H9 (cell line): ENCODE measurements at places on chromosomes 5 and 9.

DNA sequence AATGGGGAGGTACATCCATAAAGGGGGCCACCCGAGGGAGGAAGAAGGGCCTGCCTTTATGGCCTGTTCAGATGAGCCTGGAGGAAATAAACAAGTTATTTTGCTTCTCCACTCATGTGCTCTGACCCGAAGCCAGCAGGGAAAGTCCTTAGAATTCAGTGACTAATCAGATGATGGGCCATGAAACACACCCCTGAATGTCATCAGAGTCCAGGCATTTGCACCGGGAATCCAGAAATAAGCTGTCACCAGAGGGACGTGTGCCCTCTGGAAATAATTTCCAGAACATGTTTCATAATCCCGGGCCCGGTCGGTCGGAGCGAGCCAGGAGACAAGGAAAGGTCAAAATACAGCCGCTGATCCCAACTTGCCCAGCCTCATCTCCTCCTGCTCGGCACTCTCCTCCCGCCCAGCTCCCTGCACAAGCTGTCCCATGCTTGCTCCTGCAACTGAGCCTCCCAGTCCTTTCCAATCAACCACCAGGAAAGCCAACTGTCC is 73.6 kb upstream of the ZNF622 start:
- no peak for DNase-seq

DNA sequence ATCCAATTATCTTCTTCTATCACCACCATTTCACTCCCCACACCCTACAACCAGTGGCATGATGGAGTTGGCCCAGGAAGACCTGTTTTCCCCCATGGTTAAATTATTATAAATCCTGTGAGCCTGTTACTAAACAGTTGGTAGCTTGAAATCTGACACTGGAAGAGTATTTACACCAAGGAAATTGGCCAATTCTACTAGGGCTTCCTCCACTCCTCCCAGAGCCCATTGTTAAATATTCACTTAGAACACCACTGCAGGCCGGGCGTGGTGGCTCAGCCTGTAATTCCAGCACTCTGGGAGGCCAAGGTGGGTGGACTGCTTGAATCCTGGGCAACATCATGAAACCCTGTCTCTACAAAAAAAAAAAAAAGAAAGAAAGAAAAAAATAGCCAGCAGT is 32.4 kb upstream of the CKS2 start:
- DNase-seq: no peak

DNA sequence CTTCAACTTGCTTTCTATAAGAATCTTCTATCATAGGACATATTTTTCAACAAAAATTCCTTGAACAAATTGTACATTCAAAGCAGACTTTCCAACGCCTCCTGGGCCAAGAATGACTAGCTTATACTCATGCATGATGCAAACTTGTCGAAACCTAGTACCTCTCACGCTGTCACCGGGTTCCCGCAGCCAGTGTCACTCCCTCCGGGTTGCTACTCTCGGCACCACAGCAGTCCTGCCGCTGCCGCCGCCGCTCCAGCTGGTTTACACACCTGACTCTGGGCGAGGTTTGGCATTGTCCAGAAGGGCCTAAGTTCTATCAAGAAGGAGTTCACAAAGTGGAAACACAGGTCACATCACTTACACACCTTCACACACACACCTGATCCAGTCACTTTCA is 244.4 kb downstream of the ADAMTSL1 start:
- no peak for DNase-seq

GRCh38 chr5:113117543-113118115 is 141.0 kb downstream of the DCP2 start:
- no peak for DNase-seq

DNA sequence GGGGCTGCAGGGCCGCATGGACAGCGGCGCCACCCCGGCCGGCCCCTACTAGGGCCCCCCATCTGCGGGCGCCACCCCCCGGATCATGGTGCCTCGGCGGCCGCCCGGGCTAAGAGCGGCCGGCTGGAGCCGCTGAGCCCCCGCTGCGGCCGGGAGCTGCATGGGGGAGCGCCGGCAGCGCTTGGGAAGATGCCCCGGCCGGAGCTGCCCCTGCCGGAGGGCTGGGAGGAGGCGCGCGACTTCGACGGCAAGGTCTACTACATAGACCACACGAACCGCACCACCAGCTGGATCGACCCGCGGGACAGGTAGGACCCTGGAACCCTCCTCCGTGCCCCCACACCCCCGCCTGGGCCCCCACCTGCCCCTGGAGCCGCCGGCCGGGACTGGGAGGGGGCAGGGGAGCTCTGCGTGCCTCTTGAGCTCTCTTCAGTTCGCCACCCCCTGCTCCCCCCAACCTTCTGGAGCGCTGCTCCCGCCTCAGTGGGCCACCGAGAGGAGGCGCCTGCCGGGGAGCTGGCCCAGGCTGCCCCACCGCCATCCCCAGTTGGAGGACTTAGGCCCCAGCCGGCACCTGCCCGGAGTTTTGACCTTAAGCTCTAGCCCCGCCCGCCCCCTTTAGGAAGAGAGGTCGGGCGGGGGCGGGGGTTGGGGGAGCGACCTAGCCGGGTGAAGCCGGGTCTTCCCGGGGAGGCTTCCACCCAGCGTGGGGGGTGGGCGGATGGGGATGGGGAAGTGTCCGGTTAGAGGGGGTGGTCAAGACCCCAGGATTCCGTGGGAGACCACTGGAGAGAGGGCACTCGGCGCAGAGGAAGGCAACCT is 730 bp downstream of the WWC1 start:
- DNase-seq: peak; percentile 66

GRCh38 chr5:68021227-68021626 is 194.3 kb upstream of the PIK3R1 start:
- no peak for DNase-seq

- no peak for DNase-seq
These were observed 5.3 kb downstream of the CAVIN4 start for GRCh38 chr9:100583014-100583802.
